ENCODE measurements at places on chromosomes 2 and 18. TPM values are rescaled to one million over a fixed set of nuclear protein-coding genes. Genes with fewer than 3 reads are reported as not detected.

Gene ANO7
- 0.32 TPM for total RNA-seq

Gene CABLES1
- 9.3 TPM for total RNA-seq

Gene ITPRIPL1
- total RNA-seq, result 0.69 TPM

Gene SERPINB12
- total RNA-seq, result not detected

Gene DCTN1
- total RNA-seq, result 165 TPM

Gene LIMS4
- total RNA-seq, result 8.2 TPM

Gene CCDC121
- 3.3 TPM for total RNA-seq

Gene CCDC148
- total RNA-seq, result 0.79 TPM

Gene EIF5B
- total RNA-seq, result 40.0 TPM

Gene FBXO15
- not detected for total RNA-seq

Gene GKN2
- not detected for total RNA-seq

Gene SCLY
- total RNA-seq, result 11.5 TPM

Gene RAMP1
- 114 TPM for total RNA-seq

Gene DOK6
- total RNA-seq, result 7.2 TPM

Gene TMEM178A
- total RNA-seq, result 0.69 TPM

Gene ST3GAL5
- 23.5 TPM for total RNA-seq

Gene RGPD3
- 0.14 TPM for total RNA-seq

Gene LYG1
- 1.00 TPM for total RNA-seq

Gene NTSR2
- total RNA-seq, result not detected

Gene VIL1
- total RNA-seq, result not detected

Gene NAT8
- not detected for total RNA-seq

Gene SIX2
- total RNA-seq, result 0.33 TPM

Gene RUFY4
- not detected for total RNA-seq

Data from posterior vena cava (tissue), 2 donors.